ENCODE measurements at places on chromosomes 11 and 22.

DNA sequence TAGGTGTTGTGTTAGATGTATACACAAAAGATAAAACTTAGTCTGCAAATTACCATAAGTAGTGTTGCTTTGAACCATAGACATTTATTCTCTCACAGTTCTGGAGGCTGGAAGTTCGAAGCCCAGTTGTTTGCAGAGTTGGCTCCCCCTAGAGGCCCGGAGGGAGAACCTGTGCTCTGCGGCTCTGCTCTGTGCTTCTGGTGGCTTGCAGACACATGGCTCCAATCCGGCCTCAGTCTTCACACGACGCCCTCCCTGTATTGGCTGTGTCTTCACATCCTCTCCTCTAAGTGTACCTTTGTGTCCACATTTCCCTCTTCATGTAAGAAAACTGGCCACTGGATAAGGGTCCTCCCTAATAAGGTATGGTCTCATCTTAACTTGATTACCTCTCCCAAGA, 128.4 kb downstream of the OPCML start:
- no peak overlapping the region for H3K4me3 ChIP-seq
- H3K36me3 ChIP-seq, result no peaks in the 10 kb centered on the region
- no peaks in the 10 kb centered on the region for H3K27me3 ChIP-seq
- no peak overlapping the region for H3K27ac ChIP-seq

GRCh38 chr11:87275176-87275575, 237.4 kb downstream of the TMEM135 start:
- H3K36me3 ChIP-seq, result no peaks in the 10 kb centered on the region
- no peak overlapping the region for H3K27ac ChIP-seq
- no peaks in the 10 kb centered on the region for H3K4me1 ChIP-seq
- H3K27me3 ChIP-seq, result no peaks in the 10 kb centered on the region

GRCh38 chr22:37563153-37564081, 3.1 kb downstream of the CDC42EP1 start:
- H3K4me1 ChIP-seq, result peaks cover 86% of the 10 kb centered on the region
- peaks cover 26% of the 10 kb centered on the region for H3K36me3 ChIP-seq
- H3K27ac ChIP-seq, result peak overlapping the region; percentile 96
- peak; percentile 69 for DNase-seq
- H3K4me3 ChIP-seq, result peak overlapping the region; percentile 8
- peaks cover 10% of the 10 kb centered on the region for H3K27me3 ChIP-seq

- H3K36me3 ChIP-seq, result no peaks in the 10 kb centered on the region
- no peak overlapping the region for H3K4me3 ChIP-seq
- H3K27me3 ChIP-seq, result no peaks in the 10 kb centered on the region
- DNase-seq, result no peak
Measured at GRCh38 chr11:84163116-84163515, 876.9 kb upstream of the CCDC90B start.

DNA sequence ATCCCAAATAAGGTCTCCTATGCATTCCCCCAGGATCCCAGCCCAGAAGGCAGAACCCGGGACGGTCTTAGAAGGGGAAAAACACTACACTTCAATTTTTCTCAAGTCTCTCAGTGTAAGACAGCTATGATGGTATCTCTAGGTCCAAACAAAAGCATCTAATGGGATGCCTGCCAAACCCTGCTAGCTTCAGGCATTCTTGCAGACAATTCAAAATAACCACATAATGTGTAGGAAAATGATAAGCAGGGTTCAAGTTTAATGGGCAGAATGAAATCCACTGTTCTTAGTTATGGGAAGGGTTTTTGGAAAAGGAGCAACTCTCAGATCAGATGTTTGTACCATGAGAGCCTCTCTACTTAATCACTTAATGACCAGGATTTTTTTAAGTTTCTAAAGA, 119.8 kb upstream of the ANO1 start:
- H3K4me1 ChIP-seq, result no peaks in the 10 kb centered on the region
- no peak overlapping the region for H3K27ac ChIP-seq
- H3K4me3 ChIP-seq, result no peak overlapping the region
- H3K27me3 ChIP-seq, result peaks cover 8% of the 10 kb centered on the region
- H3K36me3 ChIP-seq, result no peaks in the 10 kb centered on the region
- DNase-seq, result no peak

DNA sequence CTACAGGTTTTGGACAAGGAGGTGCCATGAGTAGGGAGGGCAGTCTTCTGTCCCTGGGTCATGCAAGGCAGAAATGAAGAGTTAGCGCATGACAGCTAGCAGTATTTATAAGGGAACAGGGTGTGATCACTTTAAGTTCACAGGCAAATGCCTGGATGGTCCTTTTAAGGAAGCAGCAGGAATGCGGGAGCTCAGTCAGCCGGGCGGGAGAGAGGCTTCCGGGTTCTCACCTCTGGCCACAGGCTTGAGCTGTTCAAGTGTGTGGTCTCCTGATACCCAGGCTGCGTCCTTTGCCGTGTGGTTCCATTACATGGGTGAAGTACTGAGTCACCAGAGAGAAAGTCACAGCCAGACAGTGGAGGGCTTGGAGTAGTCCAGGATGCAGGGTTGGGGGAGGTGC, 105.4 kb downstream of the BCR start:
- H3K4me3 ChIP-seq, result no peak overlapping the region
- H3K27ac ChIP-seq, result no peak overlapping the region
- H3K36me3 ChIP-seq, result peaks cover 79% of the 10 kb centered on the region
- H3K27me3 ChIP-seq, result no peaks in the 10 kb centered on the region
- H3K4me1 ChIP-seq, result peaks cover 35% of the 10 kb centered on the region
- no peak for DNase-seq

DNA sequence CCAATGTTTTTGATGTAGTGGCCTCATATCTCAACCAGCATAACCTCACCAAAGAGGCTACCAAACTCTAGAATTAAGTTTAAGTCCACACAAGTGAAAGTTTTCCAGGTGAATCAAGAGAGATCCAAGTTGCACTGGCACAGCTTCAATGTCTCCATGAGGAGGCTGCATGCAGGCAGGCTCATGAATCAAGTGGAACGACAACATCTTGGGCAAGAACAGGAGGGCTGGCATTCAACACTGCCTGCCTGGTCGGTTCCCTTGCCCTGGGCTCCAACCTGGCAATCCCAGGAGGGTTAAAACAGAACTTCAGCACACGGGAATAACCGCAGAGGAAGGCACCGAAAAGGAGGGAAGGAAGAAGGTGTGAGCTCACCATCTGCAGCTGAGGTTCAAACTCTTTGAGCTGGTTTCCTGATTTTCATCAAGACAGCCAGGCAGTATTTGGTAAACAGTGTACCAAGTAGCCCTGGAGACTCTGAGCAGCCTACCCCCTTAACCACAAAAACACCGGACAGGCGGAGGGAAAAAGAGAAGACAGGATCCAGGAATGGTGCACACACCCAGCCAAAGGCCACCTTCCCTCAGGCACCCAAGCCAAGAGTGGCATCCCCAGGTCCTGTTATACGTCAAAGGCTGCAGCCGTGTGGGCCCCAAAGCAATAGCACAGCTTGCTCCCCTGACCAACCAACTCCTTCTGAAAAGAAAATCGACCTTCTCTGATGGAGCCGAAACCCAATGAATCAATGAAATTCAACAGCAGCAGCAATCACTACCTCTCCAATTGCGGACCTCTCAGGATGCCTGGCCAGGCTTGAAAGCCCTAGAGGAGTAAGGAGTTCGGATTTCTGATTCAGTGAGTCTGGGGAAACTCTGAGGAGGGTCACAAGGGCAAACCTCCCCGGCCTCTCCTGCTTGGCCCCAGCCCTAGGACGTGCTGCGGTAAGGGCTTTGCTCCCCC, 1.3 kb downstream of the PACSIN2 start:
- H3K4me1 ChIP-seq, result peaks cover 47% of the 10 kb centered on the region
- H3K27me3 ChIP-seq, result no peaks in the 10 kb centered on the region
- DNase-seq, result no peak
- H3K4me3 ChIP-seq, result peak overlapping the region; percentile 79

DNA sequence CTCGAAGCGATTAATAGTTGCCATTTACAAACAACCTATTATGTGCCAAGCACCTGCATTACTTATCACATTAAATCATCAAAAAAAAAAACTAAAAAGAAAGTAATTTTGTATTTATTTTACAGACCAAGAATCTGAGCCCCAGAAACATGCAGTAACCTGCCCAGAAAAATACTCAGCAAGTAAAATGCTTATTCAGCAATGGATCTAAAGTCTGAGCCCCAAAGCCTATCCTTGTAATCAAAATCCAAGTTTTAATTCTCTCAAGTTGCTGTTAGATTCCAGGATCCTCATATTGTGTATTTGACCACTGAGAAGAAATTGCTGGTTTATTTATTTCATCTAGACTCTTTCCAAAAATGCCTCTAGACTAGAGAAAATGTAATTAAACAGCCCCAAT, 783.3 kb upstream of the API5 start:
- H3K27me3 ChIP-seq, result no peaks in the 10 kb centered on the region
- no peaks in the 10 kb centered on the region for H3K4me1 ChIP-seq
- H3K4me3 ChIP-seq, result no peak overlapping the region
- DNase-seq, result no peak

DNA sequence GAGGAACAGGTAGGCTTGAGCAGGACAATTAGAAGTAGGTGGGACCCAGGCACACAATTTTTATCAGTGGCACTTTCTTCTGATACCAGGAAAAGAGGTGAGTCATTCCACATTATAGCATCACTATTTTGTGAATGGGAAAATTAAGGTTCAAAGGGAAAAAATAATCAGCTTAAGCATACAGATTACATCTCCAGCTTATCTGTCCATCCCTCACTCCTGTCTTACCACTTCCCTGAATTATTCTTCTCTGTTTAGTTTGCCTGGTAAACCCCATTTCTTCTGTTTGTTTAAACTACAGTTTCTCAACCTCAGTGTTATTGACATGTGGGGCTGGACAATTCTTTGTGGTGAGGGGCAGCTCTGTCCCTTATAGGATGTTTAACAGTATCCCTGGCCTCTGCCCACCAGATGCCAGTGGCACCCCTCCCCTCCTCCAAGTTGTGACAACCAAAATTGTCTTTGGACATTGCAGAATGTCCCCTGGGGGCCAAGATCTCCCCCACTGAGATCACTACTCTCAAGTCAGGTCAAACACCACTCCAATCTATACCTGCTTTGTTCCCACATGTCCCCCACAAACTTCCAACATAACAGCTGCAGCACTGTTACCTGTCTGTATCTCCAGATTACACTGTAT, 8.5 kb upstream of the XBP1 start:
- H3K27me3 ChIP-seq, result no peaks in the 10 kb centered on the region
- no peaks in the 10 kb centered on the region for H3K36me3 ChIP-seq
- H3K4me1 ChIP-seq, result peaks cover 60% of the 10 kb centered on the region
- DNase-seq, result no peak

GRCh38 chr11:16012125-16012751, 344.1 kb downstream of the SOX6 start:
- H3K36me3 ChIP-seq, result no peaks in the 10 kb centered on the region
- H3K4me1 ChIP-seq, result no peaks in the 10 kb centered on the region
- no peaks in the 10 kb centered on the region for H3K27me3 ChIP-seq
- DNase-seq, result no peak
- H3K4me3 ChIP-seq, result no peak overlapping the region

GRCh38 chr11:65862941-65863888, 3.0 kb downstream of the MUS81 start:
- H3K27ac ChIP-seq, result no peak overlapping the region
- no peaks in the 10 kb centered on the region for H3K27me3 ChIP-seq
- no peak overlapping the region for H3K4me3 ChIP-seq
- H3K36me3 ChIP-seq, result peaks cover 68% of the 10 kb centered on the region
- H3K4me1 ChIP-seq, result peaks cover 36% of the 10 kb centered on the region

- H3K27me3 ChIP-seq, result no peaks in the 10 kb centered on the region
- no peak overlapping the region for H3K4me3 ChIP-seq
- peak overlapping the region; percentile 54 for H3K27ac ChIP-seq
- no peak for DNase-seq
Measured at GRCh38 chr11:10327254-10327653, 22.4 kb downstream of the ADM start.

- no peaks in the 10 kb centered on the region for H3K36me3 ChIP-seq
- DNase-seq, result no peak
- no peaks in the 10 kb centered on the region for H3K4me1 ChIP-seq
- H3K4me3 ChIP-seq, result no peak overlapping the region
- H3K27ac ChIP-seq, result no peak overlapping the region
- H3K27me3 ChIP-seq, result peaks cover 17% of the 10 kb centered on the region
Measured at GRCh38 chr11:32382339-32383049, 52.8 kb downstream of the WT1 start.

DNA sequence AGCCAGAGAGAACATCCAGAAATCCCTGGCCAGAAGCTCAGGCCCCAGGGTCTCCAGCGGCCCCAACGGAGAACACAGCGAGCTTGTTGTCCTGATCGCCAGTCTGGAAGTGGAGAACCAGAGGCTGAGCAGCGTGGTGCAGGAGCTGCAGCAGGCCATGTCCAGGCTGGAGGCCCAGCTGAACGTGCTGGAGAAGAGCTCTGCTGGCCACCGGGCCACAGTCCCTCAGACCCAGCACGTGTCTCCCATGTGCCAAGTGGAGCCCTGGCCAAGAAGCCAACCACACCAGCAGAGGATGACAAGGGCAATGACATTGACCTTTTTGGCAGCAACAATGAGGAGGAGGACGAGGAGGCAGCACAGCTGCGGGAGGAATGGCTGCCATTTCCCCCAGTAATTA, 20.6 kb upstream of the SCGB1D1 start:
- no peaks in the 10 kb centered on the region for H3K36me3 ChIP-seq
- no peak overlapping the region for H3K27ac ChIP-seq
- peaks cover 38% of the 10 kb centered on the region for H3K27me3 ChIP-seq
- no peak for DNase-seq

DNA sequence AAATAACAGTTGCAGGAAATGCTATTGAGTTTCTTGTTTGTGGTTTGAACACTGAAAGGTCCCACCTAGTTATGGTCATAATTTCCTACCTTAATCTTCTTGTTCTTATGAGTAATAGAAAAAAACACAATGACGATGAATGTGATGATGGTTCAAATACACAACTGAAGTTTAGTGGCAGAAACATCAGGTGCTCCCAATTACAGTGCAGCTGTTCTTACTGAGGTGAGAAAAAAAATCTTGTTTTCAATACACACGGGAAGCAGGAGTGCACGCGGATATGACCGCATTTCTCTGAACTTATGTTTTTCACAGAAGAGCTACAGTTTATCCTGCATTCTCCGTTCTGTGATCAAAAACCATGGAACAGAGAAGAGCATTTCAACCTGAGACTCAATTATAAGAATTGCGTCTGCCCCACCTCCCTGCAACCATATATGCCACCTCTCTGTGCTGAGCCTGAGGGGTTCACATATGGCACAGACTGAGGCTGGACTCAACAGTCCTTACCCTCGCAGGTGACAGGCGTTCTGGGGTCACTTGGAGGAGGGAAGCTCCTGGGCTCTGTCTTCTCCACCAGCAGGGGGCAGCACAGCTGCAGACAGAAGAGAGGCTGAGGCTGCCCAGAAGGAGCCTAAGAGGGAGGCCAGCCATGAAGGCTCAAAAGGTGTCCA, 99.7 kb upstream of the IGLL5 start:
- no peaks in the 10 kb centered on the region for H3K36me3 ChIP-seq
- no peaks in the 10 kb centered on the region for H3K4me1 ChIP-seq
- H3K27ac ChIP-seq, result no peak overlapping the region
- no peak overlapping the region for H3K4me3 ChIP-seq

Data from lower lobe of right lung (tissue), 2 donors.